ENCODE measurements at places on chromosomes 5 and 9.

GRCh38 chr9:130441031-130441430 lies 3.7 kb upstream of the ASS1 start:
- no peak for DNase-seq

GRCh38 chr5:150143350-150144245 lies 12.0 kb downstream of the PDGFRB start:
- no peak for DNase-seq

GRCh38 chr9:38024036-38024681 lies 44.9 kb downstream of the SHB start:
- DNase-seq = peak; percentile 22

DNA sequence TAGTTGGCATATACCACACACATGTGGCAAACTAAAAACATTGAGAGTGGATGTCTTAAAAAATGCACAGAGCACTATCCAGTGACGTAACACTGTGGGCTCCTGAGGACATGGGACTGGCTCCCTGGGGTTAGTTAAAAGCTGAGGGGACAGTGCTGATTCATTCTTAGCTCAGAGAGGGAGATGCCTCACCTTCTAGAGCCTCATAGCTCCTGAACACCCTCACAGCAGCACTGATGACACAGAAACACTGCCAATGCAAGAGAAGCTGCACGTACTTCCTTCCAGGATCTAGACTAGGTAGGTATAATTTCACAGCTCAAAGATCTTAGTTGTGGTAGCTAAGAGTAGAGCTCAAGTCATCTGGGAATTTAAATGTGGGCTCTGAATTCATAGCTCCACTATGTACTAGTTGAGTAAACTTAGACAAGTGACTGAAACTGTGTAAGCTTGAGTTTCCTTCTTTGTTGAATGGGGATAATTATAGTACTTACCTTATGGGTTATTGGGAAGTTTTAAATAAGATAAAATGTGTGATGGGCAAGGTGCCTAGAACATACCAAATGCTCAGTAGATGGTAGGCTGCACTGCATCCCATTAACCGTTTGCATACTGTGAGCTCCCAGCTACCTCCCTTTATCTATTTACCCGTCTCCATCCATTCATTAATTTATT lies 279.9 kb downstream of the ASTN2 start:
- DNase-seq = no peak

- no peak for DNase-seq
Observed at GRCh38 chr5:44847206-44847852, 38.6 kb downstream of the MRPS30 start.

DNA sequence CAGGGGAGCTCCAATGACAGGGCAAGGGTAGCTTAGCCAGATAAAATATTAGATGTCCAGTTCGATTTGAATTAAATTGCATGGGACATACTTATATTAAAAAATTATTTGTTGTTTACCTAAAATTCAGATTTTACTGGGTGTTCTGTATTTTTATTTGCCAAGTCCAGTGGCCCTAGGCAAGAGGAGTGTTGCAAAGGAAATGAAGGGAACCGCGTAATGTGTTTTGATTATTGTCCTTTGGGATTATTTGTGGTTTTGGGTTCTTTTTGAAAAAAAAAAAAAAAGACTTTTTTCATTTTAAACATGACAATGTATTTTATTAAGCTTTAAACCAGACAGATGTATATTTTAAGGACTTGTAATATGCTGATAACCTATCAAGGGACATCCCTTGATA lies 179.3 kb downstream of the C9orf152 start:
- DNase-seq = no peak

All from amygdala (tissue), 56 donors.